ENCODE measurements at places on chromosomes 11 and 22. TPM values are rescaled to one million over a fixed set of nuclear protein-coding genes. Genes with fewer than 3 reads are reported as not detected.
A peak's percentile ranks its signal among the peaks of the same experiment; 100 is the strongest.

GRCh38 chr11:113689768-113690618, 16.1 kb downstream of the TMPRSS5 start:
- DNase-seq, result no peak

GRCh38 chr11:126112547-126112946, 49.9 kb upstream of the CDON start:
- DNase-seq, result no peak

GRCh38 chr11:88378422-88379066, 41.0 kb upstream of the CTSC start:
- DNase-seq, result no peak

GRCh38 chr11:91800208-91800914, 424.3 kb upstream of the FAT3 start:
- DNase-seq, result no peak

DNA sequence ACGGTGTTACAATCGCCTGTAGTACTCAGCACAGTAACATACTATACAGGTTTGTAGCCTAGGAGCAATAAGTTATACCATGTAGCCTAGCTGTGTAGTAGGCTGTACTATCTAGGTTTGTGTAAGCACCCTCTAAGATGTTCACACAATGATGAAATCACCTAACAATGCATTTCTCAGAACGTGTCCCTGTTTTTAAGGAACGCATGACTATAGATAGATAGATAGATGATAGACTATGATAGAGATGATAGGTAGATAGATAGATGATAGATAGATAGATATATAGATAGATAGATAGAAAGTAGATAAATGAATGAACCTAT, 203.9 kb downstream of the FAM76B start:
- DNase-seq, result peak; percentile 25

DNA sequence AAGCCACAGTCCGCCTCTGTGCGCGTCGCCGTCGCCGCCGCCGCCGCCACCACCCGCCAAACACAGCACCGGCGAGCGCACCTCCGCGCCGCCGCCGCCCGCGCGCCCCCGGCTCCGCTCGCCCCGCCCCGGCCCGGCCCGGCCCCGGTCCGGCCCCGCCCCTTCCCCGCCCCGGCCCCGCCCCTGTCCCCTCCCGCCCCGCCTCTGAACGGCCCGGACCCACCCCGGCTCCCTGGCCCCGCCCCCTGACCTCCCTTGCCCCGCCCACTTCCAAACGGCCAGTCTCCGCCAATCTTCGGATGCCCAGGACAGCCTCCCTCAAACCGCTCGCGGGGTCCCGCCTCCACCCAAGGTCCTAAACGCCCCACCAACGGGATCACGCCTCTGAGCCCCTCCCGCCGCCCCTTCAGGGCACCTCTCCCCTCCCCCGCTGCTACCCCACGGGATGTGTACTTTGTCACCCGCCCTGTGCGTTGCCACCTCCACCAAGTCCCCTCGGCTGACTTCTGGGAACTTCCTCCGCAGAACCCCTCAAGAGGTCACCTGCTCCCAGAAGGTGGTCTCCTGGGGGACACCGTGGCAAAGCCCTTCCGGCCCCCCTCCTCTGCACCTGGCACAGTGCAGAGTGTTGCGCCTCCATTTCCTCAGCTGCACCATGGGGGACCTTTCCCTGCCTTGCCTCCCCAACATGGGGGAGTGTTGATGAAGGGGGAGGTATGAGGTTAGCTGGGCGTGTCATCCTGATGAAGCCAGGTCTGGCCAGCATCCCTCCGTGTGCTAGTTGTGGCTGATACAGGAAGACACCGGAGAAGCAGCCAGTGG, at the start of gene KIAA0930:
Gene KIAA0930 (minus strand): TSS at position 85 of the 822 bp plus-strand sequence. CDS start 191 bp downstream, outside the sequence.
- DNase-seq, result peak; percentile 92

DNA sequence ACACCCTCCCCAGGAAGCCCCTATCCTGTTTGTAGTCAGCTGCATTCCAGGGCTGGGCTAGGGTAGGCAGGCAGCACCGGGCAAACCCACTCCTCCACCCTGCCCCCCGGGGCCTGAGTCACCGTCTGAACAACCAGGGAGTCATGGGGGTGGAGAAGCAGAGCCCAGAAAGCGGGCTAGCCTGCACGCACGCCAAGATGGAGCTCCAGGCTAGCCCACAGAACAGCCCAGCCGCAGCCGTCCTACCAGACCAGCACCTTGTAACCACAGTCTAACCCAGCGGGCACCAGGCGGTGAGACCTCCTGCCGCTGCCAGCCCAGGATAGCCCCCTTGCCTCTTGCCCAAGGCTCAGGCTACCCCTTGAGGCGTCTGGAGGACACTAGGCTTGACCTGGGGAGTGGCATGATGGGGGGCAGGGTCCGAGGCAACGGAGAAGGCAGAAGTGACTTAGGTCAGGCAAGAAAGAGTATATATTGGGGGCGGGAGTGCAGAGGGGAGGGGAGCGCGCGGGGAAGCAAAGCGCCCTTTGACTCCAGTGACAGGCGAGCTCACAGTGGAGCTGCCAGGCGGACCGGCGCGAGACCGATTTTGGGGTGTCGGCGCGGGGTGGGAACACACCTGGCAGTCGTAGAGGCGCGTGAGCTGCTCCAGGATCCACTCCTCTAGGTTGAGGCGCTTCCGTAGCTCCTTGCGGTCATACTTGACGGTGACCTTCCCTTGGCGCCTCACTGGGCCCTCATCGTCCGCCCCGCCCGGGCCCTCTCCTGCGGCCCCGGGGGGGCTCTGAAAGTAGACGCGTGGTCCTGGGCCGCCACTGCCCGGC, 734 bp downstream of the PPP1R14B start:
- DNase-seq, result peak; percentile 82

Gene KIAA1671
- 11.4 TPM for total RNA-seq

Gene P2RX6
- not detected for total RNA-seq
